CD4-positive, alpha-beta T cell treated with Interleukin-15 for 1 hour (primary cell): ENCODE measurements at places on chromosomes 16 and 17.

GRCh38 chr16:12392585-12393091 is 411.0 kb downstream of the CPPED1 start:
- no peak for DNase-seq

GRCh38 chr16:14301169-14302030 is 230.3 kb downstream of the MRTFB start:
- peak; percentile 65 for DNase-seq

- no peak for DNase-seq
These were observed 7.8 kb downstream of the SYCE1L start for GRCh38 chr16:77207030-77207429.

DNA sequence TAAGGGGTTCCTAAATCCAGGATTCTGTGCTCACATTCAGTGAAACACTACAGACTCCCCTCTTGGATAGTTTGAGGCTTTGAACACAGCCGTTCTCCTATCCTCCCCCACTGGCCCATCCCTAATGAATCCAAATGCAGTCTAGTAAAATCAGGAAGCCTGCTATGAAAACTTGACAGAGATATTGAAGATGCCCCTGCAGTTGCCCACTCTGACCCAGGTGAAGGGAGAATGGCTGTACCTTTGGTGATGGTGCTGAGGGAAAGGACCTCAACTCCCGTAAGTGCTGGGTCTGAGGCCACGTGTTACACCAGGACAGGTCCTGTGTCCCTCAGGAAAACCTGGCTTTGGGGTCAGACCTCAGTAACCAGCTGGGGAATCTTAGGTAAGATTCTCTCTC is 54.4 kb downstream of the SF3B3 start:
- DNase-seq, result no peak

DNA sequence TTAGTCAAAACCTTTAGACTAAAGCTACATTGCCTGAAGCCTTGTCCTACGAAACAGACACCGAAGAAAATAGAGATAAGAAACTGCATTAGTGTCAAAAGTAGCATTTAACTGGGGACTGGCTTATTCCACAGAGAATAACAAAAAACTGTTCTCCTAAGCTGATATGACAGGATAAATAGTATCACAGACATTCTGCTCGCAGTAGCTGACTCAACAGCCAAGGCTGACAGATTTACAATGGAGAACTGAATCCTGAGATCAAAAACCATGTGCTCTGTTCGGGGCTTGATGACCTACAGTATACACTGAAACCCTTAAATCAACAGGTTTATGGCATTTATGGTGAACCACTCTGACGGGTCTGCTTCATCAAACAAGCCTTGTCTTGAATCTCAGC is 25.5 kb downstream of the ADAMTS18 start:
- no peak for DNase-seq

- no peak for DNase-seq
These were observed 35.6 kb downstream of the NLRC3 start for GRCh38 chr16:3541527-3542155.

- no peak for DNase-seq
These were observed 23.1 kb downstream of the ATP2A3 start for GRCh38 chr17:3940965-3941698.

GRCh38 chr17:18975597-18975996 is 23.6 kb downstream of the SLC5A10 start:
- no peak for DNase-seq

- DNase-seq, result peak; percentile 57
These were observed 16.9 kb downstream of the SRCAP start for GRCh38 chr16:30715750-30716445.

- no peak for DNase-seq
These were observed 93.3 kb downstream of the MYO1D start for GRCh38 chr17:32783602-32784001.

DNA sequence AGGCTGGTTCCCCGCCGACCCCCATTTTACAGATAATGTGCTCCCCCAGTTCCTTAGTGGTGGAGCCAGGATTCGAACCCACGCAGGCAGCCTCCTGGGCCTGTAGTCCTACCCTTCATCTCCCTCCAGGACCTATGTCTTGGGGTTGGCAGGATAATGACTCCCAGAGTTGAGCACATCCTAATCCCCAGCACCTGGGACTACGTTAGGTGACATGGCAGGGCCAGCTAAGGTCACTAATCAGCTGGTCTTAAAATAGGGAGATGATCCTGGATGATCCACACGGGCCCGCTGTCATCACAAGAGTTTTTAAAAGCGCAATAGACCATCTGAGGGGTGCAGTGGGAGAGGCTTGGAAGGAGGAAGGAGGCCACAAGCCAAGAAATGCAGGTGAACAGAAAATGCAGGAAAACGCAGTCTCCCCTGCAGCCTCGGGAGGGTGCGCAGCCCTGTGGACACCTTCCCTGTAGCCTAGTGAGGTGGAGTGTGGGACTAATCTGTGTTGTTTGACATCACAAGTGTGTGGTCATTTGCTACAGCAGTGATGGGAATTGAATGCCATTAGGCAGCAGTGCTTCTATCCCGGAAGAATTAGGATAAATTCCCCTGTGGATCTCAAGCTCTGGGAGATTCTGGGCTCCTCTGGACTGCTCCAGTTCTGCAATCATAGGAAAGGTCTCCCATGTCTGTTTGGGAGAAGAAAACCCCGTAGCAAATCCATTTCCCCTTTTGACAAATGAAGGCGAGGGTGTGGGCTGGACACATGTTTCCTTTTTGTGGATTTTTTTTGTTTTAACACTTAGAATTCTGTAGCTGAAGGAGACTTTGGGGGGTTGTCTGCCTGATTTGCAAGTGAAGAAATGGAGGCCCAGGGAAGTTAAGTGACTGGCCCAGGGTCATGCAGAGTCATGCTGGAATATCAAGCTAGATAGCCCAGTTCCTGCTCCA is 297.7 kb downstream of the SEC14L1 start:
- no peak for DNase-seq

- DNase-seq, result peak; percentile 47
These were observed 1.9 kb downstream of the CIITA start for GRCh38 chr16:10878644-10879501.

GRCh38 chr17:57152967-57153528 is 68.0 kb downstream of the AKAP1 start:
- DNase-seq, result no peak

DNA sequence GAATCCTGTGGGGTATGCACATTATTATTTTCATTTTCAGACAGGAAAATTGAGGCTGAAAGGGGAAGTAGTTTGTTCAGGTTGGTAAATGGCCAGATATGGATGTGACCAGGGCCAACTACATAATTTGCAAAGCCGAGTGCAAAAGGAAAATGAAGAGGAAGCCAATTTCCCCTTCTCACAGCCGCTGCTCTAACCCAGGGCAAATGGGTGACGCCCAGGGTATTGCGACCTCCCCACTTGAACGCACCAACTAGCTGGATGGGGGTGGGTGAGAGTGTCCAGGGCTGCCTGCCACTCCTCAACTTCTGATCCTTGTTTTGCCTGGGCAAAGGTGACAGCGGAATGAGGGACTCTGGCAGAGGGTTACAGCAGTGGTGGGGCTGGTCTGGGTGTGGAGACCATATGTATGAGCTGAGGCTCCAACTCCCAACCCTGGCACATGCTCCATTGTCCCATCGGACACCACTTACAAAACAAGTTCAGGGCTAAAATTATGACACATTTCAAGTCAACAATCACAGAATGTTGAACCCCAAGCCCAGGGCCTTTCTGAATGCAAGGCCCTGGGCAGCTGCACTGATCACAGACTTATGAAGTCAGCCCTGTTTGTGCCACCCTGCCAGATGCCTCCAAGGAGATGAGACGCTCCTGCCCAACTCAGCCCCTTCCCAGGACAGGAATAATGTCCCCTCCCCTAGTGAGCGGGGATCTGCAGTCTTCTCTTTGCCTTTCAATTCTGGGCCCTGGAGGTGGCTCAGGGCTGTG is 1.7 kb downstream of the ANKRD40CL start:
- DNase-seq, result peak; percentile 29

DNA sequence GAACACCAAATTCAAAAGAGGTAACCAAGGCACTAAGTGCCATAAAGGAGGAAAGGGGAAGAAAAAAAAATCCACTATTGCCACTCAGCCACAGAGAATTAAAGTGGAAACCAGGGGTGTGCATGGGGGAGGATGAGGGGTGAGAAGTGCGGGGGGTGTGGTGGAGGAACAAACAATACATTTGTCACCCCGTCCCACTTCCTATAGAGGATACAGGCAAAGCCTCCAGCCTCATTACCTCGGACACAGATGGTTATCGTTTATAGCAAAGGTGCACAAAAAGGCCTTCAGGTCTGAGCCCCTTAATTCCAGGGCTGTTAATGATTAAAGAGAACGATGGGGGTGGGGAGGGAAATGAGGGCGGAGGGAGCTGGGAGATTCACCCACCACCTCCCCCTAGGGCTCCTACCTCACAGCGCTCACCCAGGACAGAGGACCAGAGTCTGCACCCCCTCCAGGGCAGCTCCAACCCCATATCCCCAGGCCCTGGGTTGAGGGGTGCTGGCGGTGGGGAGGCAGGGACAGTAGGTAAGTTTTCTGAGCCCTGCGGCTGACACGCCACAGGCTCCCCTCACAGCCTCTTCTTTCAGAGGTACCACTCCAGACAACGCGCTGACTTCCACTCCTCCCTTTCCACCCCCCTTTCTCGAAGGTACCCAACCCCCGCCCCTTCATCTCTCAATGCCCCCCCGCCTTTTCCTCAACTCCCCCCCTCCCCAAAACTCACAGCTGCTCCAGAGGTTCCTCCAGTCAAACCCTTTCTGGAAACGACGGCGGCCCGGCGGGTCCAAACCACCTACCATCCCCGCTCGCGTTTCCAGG is 470 bp downstream of the DCUN1D3 start:
- DNase-seq, result peak; percentile 24

GRCh38 chr16:85541181-85541580 is 71.9 kb upstream of the GSE1 start:
- DNase-seq, result no peak

DNA sequence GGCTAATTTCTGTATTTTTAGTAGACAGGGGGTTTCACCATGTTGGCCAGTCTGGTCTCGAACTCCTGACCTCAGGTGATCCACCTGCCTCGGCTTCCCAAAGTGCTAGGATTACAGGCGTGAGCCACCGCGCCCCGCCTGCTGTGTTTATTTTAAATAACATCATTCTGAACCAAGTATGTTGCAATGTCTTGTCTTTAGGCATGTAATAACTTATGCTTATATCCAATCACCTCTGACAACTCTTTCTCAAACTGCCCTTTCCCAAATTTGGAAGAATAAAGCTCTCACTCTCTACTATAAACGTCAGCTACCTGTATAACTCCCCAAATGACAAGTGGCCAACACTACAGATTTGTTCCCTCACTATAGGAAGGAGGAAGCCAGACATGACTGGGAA is 103.1 kb upstream of the FA2H start:
- DNase-seq, result no peak

DNA sequence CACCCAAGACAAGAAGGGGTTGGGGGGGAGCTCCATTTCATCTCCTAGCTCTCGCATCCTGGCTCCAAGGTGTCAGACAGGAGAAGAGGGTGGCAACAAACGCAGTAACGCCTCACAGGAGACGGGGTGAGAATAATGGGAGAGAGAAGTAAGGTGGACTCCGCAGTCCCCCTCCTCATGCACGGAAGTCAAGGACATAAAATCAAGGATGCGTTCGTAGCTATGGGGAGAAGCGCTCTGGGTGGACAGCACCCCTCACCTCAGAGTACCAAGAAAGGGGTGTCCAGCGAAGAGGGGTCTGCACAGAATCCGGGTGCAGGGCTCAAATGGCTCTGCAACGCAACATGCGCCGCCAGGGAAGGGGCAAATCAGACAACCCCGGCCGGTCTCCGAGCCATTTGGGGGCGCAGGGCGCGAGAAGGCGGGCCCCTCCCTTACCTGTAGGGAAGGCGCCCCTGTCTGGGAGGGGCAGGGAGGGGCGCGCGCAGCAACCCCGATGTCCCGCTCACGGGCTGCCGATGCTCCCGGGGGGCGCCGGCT is 555 bp downstream of the HDAC5 start:
- no peak for DNase-seq

DNA sequence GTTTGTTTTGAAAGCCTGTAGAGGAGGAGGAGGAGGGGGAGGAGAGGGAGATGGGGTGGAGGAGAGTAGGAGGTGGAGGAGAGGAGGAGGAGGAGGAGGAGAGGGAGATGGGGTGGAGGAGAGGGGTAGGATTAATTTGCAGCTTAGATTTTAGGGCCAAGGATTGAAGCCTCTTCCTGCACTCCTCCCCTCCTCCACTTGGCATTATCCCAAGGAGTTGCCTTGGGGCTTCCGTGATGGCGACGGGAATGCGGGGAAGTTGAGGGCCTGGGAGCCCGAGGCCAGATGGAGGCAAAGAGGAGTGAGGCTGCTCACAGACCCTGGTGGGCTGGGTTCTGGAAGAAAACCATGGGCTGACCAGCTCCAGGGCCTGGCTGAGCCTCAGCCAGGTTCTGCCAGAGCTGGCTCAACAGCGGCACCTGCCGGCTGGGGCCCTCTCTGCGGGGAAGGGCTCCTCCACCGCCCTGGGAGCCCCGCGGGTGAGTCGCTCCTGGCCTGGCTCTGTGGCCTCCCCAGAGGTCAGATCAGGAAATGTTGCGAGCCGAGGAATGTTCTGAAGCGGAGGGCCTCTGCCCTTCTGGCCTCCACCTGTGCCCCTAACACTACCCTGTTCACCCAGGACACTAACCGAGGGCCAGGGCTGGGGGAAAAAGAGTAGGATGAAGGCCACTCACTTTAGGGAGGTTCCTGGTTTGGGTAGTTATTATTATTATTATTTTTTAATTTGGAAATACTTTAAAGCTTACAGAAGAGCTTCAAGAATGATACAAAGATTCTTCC is 23.9 kb upstream of the FMNL1 start:
- peak; percentile 85 for DNase-seq

DNA sequence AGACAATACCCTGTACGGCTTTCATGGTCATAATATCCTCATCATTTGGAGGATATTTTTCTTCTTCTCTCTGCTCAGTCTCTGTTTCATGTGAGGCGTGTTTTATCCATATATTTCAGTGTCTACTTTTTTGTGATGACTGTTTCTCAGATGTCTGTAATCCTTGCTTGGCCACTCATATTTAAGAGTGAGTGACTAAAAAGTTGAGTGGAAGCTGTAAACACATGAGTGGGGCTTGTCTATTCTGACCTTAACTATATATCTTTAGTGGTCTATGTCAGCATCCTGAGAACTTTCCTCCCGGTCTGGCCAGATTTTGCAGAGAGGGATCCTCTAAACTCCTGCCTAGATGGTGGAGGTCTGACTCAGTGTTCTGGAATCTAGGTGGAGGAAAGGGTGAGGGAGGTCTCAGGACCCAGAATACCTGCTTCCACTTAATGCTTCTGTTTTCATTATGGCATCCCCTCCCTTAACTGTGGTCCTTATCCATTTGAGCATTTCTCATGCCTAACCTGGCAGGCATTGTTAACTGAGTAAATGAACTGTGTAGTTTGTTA is 6.0 kb downstream of the DDX19B start:
- DNase-seq, result no peak

DNA sequence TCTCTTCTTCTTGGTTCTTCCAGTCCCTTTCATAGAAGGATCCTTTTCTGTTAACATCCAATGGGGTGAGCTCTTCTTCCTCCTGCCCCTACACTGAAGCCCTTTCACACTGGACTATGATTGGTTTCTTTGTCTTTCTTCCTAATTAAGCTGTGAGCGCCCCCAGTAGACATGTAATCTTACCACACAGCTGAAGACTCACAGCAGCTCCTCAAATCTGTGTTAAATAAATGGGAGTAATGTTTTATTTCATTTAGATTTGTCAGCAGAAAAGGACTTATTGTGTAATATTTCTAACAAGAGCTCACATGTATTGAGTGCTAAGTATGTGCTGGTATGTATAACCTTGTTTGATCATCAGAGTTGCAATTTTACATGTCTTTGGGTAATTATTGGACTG is 55.7 kb downstream of the TOX3 start:
- no peak for DNase-seq

- DNase-seq, result no peak
These were observed 20.8 kb downstream of the ABCC1 start for GRCh38 chr16:15970202-15970601.

- no peak for DNase-seq
These were observed 22.0 kb upstream of the TACO1 start for GRCh38 chr17:63578769-63579111.
